ENCODE measurements at places on chromosomes 12 and 14. TPM values are rescaled to one million over a fixed set of nuclear protein-coding genes. Genes with fewer than 3 reads are reported as not detected.

Gene LRCOL1
- total RNA-seq = not detected

Gene NANOG
- not detected for total RNA-seq

Gene HECTD1
- 62.5 TPM for total RNA-seq

Gene DPPA3
- total RNA-seq = not detected

Gene KRT78
- not detected for total RNA-seq

Gene BDKRB2
- total RNA-seq = 9.5 TPM

Gene TSPAN31
- 49.4 TPM for total RNA-seq

Gene CLSTN3
- 6.1 TPM for total RNA-seq

Gene C12orf75
- total RNA-seq = 117 TPM

Gene ACVRL1
- 11.3 TPM for total RNA-seq

Gene AGAP2
- under 0.01 TPM for total RNA-seq

All from bronchus fibroblast of lung (primary cell).